NCI-H526 treated with DMSO at 0.1 percent for 48 hours (cell line): ENCODE measurements at places on chromosomes 2 and 18.

DNA sequence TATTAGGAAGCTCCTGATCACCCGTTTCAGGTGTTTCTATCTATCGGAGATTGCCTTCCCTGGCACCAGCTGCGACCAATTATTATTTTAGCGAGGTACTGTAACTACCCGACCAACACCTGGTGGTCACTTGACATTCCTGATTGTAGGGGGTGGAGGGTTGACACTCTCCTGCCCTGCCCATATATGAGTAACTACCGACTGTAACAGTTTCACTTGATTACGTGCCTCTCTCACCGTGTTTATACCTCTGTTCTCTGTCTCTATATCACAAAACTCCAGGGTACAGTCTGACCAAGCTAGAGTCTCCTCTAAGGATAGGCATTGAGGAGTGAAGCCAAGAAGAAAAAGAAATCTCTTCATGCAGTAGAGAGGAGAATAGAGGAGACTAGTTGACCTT is 268.0 kb upstream of the LRATD1 start:
- no peak for DNase-seq

DNA sequence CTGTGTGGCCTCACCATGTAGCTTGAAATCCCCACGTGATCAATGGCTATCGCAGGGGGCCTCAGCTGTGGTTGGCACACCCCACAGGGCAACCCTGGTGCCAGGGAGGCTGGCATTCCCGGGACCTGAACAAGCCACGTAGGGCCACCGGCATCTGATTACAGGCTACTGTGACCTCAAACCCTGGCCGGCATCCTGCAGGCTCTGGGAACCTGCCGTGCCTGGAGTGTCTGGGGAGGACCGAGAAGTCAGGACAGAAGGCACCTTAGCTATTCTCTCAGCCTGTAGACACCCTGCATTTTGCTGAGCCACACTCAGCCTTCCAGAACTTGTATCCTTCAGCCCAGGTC is 213.0 kb downstream of the GLI2 start:
- DNase-seq, result no peak

DNA sequence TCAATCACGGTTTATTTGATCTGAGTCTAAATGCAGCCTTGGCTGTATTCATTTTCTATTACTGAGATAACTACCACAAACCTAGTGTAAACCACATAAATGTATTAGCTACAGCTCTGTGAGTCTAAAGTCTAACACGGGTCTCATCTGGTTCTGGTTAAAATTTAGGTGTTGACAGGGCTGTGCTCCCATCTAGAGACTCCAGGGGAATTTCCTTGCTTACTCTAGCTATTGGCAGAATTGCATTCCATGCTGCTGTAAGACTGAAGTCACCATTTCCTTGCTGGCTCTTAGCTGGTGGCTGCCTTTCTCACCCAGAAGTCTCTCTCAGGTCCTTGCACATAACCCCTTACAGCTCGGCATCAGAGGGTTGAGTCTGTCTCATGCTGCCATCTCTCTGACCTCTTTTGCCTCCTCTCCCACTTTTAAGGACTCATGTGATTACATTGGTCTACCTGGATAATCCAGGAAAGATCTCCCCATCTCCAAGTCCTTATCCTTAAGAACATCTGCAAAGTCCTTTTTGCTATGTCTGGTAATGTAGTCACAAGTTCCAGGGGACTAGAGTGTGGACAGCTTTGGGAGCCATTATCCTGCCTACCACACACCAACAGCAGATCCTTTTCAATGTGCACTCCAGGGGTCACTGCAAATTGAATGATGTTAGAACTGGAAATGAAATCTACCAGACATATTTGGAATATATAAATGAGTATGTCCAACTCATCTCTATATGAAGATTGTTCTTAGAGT is 207.0 kb upstream of the AGAP1 start:
- no peak for DNase-seq

DNA sequence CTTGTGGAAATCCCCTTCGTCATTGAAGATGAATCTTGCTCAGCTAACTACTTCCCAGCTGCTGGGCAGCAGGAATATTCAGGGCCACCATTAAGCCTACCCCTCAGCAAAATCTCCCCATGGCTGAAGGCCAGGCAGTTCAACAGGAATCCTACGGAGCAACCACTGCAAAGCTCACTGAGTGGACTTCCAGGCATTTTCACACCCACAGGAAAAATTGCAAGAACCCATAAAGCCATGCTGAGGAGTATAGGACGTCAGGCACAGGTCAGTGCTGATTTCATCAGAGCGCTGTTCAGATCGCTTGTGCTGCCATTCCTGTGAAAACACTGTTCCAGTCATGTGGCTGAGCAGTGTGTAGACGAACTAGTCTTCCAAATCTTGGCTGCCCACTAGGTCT is 134.8 kb upstream of the TACR1 start:
- DNase-seq, result no peak

- DNase-seq, result no peak
These were observed 138.4 kb downstream of the OTX1 start for GRCh38 chr2:63189026-63189425.

DNA sequence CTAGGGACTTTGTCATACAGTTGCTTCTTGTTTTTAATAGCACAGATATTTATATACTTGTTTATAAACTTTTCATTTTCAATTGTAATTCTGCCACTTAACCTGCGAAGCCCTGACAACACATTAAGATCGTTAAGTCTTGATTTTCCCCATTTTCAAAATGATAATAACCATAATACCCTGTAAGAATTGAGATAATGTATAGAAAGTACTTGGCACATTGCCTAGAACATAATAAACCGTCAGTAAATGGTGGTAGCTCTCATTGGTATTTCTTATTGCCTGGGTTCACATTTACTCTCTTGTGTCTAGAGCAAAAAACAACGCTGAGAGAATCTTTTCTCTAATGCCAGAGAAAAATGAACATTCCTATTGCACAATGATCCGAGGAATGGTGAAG is 18.6 kb downstream of the PTCD3 start:
- no peak for DNase-seq

DNA sequence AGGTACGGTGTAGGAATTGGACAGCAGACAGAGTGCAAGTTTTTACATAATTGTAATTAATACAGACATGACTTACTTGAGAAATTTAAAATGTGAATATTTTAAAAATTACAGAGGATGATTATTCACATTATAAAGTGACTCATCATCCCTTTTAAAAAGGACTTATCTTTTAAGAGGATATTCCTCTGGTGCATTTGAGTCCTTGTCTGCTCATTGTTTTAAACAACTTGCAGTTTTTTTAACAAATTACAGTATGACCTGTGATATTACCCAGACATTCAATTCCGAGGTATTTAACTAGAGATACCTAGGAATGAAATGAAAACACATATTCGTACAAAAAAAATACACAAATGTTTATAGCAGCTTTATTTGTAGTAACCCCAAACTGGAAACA is 38.0 kb downstream of the SPTBN1 start:
- no peak for DNase-seq

- no peak for DNase-seq
These were observed 60.7 kb downstream of the RRM2 start for GRCh38 chr2:10183146-10183675.

DNA sequence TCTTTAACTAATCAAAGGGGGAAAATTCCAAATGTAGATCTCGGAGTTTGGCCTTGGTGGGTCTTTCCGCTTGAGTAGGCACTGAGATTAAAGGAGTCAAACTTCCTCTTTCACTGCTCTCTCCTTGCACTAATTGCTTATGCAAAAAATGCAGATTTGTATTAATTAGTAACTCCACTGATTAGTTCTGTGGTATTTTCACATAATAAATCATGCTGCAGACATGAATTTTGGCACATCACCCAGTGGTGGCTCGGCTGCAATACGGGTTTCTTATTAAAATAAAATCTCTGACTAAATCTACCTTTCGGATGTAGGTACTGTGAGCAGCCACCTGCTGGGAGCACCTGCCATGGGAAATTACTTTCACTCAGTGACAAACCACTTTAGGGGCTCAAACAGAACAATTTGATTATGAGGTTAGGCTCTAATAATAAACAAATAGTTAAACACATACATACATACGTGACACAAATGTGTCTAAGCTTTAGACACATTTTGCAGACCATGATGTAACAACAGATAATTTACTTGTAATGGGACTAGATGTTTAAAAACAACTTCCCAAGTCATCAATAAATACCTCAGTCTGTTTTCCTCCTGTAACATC is 6.4 kb upstream of the NEUROD1 start:
- DNase-seq, result no peak

DNA sequence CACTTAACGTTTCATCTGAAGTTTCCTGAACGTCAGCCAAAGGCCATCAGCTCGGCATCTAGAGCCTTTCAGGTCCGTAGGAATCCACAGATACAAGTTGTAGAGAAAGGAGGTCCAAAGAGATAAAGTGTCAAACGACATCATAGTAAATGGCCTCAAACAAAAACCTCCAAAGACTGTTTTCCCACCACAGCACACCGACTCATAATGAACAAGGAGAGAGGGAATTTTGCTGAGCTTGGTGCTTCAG is 150.3 kb downstream of the PXDN start:
- no peak for DNase-seq

DNA sequence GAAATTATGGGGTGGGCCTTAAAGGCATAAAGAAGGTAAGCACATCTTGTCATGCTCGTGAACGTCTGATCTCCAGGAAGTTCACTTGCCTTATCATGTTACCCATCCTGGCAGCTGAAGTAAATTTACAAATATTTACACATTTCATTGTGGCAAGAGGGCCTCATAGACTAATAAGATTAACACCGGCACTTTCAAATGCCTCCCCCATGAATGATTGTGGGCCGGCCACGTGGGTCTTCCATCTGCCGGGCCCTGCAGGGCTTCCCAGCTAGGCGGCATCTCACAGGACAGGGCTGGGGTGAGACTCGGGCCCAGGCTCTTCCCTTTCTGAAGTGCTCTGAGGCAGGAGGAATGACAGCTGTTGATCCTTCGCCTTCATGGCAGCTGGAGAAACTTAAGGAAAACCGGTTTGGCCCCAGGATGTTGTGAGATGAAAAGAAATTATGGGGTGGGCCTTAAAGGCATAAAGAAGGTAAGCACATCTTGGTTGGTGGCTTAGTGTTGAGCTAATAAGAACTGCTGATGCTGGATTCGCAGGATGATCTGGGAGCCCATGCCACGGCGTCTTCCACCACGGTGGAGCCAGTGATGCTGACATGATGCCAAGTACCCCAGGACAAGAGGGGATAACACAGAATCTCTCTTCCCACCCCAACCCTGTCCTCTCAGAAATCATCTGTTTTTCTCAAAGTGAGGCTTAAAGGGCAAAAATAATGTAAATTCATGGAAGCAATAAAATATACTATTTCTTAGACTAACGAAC is 176.3 kb downstream of the SEPTIN10 start:
- DNase-seq, result no peak

GRCh38 chr18:2547477-2548087 is 23.7 kb downstream of the METTL4 start:
- DNase-seq, result no peak

DNA sequence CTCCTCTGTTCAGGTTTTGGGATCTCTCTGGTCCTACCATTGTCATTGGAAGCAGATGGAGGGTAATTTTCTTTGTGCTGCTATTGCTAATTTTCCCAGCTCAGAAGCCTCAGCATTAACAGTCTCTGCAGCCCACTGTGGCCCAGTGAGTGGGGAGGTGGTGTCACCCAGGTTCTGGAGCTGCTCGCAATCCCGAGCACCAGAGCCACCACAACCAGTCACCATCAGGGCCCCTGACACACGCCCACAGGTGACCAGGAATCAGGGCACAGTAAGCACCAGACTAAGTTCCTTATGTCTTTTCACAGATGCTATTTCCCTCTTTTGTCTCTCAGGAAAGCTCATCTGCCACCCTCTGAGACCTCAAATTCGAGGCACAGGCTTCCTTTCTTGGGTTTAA is 87.9 kb downstream of the SEPTIN10 start:
- DNase-seq, result no peak

GRCh38 chr18:28078298-28078697 is 98.6 kb downstream of the CDH2 start:
- DNase-seq, result no peak

DNA sequence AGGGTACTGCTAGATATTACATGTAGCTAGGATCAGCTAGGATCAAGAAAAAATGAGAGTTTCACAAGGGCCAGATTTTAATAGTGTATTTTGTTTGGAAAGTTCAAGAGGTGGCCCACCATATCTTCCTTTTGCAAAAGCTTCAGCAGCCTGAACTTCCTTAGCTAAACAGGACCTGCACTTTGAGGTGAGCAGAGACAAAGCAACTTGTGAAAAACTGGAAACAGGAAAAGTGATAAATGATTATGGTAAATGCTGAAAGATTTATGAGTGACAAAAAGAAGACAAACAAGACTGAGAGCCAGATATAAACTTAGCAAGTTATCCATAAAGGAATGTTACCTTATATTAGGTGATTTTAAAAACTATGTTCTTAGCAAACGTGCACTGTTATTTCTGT is 123.6 kb downstream of the ZNF521 start:
- DNase-seq, result no peak

- no peak for DNase-seq
These were observed 6.1 kb downstream of the INO80C start for GRCh38 chr18:35491700-35492077.

DNA sequence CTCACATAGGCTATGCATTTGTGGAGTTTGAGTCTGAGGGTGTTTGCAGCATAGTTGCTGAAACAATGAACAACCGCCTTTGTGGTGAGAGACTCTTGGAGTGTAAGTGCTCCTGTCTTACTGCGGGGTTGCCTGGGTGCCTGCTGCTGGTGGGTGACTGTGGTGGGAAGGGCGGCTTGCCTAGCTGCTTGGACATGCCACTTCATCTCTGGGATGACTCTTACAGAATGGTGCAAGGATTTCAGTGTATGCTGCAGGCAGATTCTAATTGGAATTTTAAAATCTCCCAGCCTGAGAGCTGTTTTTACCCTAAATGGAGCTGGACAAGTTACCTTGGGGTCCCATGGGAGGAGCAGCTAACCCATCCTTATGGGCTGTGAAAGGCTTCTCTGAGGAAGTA is 50.1 kb downstream of the CYP27C1 start:
- DNase-seq, result no peak

GRCh38 chr2:169106563-169107545 is 37.5 kb downstream of the DHRS9 start:
- DNase-seq, result no peak

GRCh38 chr2:131092458-131093005 is 728 bp downstream of the FAM168B start:
- DNase-seq, result no peak

DNA sequence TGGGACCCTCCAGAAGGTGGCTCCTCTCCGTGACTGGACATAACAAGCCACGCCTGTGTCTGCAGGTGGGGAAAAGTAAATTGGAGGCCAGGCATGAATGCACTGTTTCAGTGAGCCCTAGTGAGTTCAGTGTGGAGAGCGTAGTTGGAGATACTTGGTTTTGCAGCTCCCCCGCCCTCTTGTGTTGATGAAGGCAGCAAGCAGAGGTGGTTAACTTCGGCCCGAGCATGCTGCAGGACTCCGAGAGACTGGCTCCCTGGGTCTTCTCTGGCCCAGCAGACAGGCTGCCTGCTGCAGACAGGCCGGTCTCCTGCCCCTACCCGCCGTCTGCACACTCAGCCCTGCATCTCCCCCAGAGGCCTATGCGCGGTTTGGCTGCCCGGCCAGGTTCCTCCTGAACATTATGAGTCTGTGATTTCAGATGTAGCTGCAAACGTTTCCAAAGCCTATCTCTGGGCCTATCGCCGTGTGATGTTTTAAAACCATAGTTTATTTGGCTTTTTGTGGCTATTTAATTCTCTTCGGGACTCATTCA is 102.4 kb downstream of the LDLRAD4 start:
- no peak for DNase-seq
